Glomerular endothelial cell (primary cell): ENCODE measurements at places on chromosomes 7 and 10. TPM values are rescaled to one million over a fixed set of nuclear protein-coding genes. Genes with fewer than 3 reads are reported as not detected.

DNA sequence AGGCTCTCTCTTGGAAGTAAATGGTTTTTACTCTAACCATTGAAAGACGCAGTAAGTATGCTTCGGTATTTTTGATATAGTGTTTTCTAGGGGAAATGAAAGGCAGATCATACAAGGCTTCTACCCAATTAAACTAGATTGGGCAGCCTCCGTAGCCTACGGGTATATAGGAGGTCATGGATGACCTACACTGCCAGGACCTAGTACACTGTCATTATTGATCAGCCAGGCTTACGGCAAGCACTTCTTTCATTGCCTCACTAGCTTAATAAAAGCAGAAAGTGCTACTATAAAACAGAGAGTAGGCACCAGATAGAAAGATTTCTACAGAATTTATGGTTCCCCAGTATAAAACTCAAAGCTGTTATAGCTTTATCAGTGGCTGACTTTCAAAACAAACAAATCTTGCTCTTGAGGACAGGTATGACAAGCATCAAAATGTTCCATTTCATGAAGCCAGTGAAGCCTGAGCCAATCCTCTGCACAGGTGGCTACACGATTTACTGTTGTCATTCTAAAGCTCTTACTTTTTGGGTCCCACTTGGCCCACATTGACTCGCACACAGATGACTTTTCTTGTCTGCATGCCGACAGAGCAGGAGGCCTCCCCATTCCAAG is 358.1 kb downstream of the THSD7A start:
- no peak for DNase-seq

GRCh38 chr10:93410697-93411348 is 71.3 kb downstream of the MYOF start:
- no peak for DNase-seq

DNA sequence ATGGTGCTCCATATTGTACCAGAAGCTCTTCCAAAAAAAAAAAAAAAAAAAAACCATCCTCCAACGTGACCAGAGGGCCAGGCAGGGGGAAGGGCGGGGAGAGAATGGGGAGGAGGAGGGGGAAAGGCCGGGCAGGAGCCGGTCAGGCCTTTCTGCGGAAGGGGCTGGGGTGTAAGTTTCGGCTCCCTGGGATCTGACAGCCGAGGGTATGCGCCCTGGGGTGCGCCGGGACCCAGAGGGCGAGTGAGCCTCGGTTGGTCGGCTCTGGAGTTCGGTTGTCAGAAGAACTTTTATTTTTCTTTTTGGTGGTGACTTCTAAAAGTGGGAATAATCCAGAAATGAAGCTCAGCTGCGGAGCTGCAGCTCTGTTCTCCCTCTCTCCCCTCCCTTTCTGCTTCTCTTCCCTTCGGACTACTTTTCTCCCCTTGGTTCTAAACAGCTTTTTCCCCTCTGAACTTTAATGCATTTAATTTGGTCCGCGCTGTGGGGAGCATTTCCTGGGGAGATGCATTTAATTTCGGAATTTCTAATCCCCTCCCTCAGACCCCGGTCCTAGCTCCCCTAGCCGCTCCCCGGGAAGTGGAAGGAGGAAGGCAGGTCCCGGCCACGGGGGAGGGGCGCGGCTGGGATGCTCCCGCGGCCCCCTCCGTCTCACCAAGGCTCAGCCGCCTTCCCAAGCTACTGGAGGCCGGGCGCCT is 3.9 kb upstream of the PAX2 start:
- no peak for DNase-seq

DNA sequence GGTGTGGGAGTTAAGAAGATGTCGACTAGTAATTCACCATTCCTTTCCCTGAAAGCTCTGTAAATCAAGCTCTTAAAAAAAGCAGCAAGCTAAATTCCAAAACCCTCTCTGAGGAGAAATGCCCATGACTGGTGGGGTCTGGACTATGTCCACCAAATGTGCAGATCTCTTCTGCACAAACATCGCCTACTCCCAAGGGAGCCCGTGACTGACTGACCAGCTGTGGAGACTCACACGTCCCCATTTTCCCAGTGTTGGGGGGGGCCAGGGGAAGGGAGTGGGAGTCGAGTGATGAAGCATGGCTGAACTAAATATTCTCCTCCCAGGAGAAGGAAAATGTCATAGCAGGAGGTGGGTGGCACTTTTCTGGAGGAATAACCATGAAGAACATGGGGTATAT is 164.1 kb upstream of the HPS1 start:
- no peak for DNase-seq

Gene SMKR1
- total RNA-seq: 2.0 TPM in 1 of 2 replicates, not detected in the other

Gene CALML5
- total RNA-seq: not detected in 2 replicates
